Non-pigmented ciliary epithelial cell (primary cell): ENCODE measurements at places on chromosomes 5 and 9.

DNA sequence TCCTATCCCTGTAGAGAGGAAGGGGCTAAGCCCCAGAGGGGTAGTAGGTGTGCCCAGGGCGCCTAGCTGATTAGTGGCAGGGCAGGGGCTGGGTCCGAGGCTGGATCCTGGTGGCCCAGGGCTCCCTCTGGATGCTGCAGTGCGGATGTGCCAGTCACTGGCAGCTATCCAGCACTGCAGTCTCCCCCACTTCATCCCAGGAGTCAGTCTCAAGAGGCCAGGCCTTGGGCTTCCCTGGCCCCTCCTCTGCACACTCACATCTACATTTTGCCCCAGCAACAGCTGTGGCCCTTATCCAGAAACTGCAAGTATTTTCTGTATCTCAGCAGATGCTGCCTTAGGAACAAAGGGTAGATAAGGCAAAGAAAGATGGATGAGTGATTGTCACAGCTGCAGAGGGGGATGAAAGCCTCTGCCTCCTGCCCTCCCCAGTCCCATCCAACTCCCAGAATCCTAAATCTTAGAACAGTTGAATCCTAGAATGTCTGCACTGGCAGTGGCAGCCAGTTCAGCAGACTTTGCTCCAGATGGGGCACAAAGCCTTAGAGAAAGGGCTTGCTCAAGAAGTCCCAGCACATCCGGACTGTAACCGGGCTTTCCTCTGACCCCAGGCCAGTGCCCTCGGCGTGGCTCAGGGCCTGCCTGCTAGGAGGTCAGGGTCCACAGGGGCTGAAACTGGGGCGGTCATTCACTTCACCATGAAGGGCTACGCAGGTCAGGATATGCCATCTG, 1.6 kb downstream of the ANXA6 start:
- no peak for DNase-seq

DNA sequence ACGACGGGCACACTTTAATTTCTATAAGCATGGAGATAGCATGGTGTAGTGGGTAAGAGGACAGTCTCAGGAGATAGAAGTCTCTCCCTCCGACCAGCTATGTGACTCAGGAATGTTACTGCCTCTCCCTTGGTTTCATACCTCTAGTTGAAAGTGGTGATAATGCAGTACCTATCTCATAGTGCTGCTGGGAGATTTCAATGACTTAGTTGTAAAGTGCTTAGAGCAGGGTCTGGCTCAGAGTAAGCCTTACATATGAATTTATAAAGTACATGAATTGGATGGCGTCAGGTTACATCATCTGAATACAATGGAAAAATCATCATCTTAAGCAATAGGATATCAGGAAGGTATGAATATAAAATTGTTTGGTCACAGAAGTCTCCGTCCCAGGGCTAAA, 952.8 kb upstream of the EDIL3 start:
- no peak for DNase-seq

DNA sequence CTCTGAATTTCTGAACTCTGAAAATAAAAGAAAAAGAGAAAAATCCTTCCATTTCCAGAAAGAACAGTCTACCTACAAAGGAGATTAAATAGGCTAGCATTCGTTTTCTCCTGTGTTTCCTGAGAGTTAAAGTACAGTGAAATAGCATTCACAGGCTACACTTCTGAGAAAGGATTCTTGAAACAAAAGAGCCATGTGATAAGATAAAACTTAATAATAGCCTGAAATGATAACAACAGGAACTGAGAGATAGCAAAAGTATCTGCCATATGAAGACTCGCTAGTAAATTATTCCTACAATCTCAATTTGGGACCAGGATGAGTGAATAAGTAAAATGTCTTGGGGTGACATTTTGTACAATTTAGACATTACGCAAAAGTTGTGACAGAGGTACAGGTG, 62.4 kb downstream of the FBN2 start:
- DNase-seq: no peak

DNA sequence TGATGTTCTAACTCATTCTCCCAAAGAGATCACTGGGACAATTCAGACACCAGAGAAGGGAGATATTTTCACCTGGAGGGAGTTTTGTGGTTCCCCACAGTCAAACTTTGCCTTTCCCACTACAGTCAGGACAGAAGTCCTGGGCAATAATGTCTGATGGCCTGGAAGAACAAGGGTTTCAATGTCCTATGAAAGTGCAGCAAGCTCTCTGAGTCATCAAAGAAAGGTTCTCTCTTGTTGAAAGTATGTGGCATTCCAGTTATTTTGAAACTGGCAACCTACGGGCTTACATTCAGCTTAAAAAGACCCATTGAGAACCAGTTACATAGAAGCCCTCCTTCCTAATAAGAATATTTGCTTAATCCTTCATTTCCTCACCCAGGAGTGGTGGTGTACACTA, 103.9 kb downstream of the INSYN2B start:
- peak; percentile 44 for DNase-seq

- DNase-seq: no peak
These were observed 297.2 kb downstream of the DOCK8 start for GRCh38 chr9:511861-512260.

- peak; percentile 71 for DNase-seq
These were observed 439.9 kb downstream of the BRINP1 start for GRCh38 chr9:118929287-118929686.

GRCh38 chr5:7856855-7857254, 5.9 kb upstream of the CFAP90 start:
- no peak for DNase-seq

DNA sequence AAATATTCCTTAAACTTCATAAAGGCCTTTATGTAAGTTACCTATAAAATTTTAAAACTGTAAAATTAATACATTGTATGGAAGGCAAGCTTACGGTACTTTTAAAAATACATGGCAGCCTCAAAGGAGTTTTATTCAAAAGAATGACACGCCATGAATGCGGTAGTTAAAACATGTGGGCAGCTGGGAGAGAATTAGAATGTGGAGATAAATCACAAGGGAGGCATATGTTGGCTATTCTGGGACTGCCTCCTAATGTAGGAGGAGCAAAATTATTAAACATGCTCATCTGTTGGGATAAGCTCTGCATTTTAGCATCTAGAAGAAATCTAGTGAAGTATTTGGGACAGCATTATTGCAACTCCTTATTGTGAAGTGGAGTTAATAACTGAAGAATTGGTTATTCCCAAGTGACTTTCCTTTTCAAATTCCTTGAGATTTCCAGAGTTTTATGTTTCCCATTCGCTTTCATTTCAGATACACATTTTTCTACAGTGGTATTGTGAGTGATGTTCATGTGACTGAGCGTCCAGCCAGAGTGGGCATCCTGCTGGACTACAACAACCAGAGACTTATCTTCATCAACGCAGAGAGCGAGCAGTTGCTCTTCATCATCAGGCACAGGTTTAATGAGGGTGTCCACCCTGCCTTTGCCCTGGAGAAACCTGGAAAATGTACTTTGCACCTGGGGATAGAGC, 109.4 kb downstream of the CMYA5 start:
- no peak for DNase-seq

GRCh38 chr9:114612272-114612923, 1.3 kb downstream of the TMEM268 start:
- no peak for DNase-seq

- no peak for DNase-seq
These were observed 58.1 kb downstream of the ICE1 start for GRCh38 chr5:5480481-5481111.

GRCh38 chr5:111774525-111774924, 17.5 kb upstream of the NREP start:
- no peak for DNase-seq

DNA sequence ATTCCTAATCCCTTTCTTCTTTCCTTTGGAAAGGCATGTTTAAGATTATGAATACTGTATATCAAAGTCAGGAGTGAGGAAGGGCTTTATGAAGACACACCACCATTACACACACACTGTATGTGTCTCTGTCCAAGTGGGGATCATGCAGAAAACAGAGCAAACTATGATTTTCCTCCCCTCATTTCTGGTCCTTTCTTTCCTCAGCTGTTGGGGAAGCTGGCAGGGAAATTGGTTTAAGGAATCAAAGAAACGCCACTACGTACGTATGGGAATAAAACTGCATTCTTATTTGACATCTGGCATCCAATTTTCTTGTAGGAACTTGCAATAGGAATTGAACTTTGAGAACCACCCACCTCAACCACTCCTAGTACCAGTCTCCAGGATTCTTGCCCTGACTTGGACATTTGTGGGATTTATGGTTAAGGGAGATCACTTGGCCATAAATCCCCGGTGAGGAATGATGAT, 125.8 kb downstream of the PDE4D start:
- no peak for DNase-seq

DNA sequence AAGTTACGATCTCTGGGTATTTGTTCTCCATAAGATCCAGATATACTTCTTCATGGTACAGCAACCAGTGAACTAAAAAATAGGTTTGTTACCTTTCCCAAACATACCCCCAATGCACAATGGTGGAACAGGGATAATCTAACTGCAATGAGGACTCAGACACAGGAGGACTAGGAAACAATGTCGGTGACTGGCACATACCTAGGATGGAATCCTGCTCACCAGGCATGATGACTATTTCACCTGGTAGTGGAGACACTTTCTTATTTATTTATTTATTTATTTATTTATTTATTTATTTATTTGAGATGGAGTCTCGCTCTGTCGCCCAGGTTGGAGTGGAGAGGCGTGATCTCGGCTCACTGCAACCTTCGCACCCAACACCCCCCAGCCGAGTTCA, 159.9 kb upstream of the CCNH start:
- DNase-seq: no peak

DNA sequence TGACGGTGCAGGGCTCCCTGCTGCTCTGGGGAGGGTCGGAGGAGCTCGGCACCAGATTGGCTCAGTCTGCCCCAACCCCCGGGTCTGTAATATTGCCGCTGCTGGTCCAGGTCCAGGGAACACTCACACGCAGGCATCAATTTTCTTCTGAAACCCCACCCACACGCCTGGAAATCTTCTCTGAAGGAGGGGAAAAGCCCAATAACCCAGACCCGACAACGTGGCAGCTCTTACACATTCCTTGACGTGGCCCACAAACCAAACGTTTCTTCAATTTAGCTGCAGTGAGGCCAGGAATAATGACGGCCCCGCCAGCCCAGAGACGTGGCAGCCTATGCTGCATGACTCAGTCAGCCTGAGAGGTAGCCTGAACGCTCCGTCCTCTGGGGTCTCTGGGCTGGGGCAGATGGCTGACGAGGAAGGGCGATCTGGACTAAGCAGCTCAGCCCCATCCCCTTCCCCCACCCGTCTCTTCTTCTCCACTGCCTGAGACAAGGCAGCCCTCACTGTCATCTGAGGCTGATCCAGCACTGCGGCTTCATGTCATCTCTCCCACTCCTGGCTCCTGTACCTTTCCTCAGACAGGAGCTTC, 9.9 kb upstream of the SPARC start:
- DNase-seq: peak; percentile 95

DNA sequence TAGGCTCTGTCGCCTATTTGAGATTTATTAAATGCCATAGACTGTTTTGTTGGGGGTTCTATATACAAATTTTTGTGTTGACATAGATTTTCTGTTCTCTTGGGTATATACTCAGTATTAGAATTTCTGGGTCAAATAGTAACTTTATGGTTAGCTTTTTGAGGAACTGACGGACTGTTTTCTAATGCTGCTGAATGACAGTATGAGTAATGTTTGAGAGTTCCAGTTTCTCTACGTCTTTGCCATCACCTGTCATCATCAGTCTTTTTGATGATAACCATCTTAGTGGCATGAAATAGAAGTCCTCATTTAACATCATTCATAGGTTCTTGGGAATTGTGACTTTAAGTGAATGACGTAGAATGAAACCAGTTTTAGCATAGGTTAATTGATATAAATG, 60.1 kb downstream of the CCDC171 start:
- no peak for DNase-seq

DNA sequence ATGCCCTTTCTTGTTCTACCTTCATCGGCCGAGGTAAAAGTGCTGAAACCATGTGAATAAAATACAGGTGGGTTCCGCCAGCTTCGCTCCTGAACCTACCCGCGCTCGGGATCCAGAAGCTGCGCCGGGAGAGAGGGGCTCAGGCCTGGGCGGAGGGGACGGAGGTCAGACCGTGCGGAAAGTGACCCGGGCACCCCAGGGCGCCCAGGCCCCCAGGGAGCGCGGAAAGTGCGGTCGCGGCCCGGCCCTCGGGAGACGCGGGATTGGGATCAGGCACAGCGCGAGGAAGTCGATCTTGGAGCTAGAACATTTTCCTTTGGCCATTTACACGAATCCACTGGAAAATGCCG, 329 bp downstream of the SYK start:
- DNase-seq: no peak

- no peak for DNase-seq
These were observed 232.8 kb upstream of the ZNF608 start for GRCh38 chr5:124979251-124979650.

DNA sequence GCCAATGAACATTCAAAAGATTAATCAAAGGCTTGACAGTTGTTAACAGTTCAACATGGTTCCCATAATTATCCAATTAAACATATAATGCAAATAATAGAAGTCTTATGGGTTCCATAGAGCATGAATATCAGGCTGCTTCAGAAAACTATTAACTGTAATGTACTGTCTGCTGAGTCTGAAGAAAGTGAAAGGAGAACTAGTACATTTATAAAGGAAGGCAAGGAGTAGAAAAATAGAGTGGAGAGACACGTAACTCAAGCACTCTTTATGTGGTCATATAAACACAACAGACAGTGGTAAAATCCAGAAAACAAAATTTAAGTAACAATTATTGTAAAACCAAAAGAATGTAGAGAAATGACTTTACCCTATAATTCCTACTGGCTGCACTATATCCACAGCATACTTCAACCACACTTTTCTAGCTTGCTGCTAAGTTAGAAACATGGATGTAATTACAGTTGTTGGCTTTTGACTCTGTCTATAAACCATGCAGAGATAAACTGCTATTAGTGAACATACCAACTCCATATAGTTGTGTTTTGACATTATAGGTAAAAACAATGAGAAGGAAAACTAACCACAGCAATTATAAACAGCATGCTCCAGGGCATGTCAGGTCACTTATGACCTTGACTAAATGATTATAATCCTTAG, 32.7 kb downstream of the NFIB start:
- DNase-seq: no peak

DNA sequence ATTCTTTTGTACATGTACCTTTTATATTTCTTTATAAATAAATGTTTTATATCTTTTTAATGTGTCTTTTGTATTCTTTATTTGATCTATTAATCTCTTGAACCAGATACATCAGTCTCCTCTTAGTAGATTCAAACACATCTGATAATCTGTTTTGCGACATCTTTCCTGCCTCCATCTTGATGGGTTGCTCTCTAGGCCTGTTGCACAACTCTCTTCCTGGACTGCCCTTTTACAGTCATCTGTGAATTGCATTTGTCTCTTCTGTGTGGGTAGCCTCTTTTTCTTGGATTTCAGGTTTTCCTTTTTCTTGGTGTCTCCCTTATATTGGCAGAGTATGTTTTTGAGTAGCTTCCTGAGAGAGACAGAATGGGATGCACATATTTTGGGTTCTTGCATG, 6.2 kb downstream of the ZFYVE16 start:
- DNase-seq: no peak

GRCh38 chr5:132608107-132608506, 49.9 kb upstream of the IL13 start:
- DNase-seq: no peak

DNA sequence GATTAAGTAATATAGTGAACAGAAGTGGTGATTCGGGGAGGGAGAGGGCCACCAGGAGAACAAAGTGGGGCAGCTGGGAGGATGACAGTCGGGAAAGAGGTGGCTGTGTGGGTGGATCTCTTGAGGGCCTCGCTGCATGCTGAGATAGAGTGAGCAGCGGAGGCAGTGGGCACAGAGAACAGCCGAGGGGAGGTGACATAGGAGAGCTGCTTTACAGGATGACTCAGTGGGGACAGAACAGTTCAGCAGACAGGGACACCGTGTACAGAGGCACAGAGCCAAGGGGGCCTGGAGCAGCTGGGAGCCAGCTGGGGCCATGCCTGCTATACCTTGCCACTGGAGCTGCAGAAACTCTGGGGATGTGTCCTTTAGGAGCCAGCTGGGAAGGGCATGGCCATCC, 273.9 kb downstream of the GADD45G start:
- no peak for DNase-seq
